Left renal cortex interstitium (tissue), 4 donors: ENCODE measurements at places on chromosomes 12 and 14.

DNA sequence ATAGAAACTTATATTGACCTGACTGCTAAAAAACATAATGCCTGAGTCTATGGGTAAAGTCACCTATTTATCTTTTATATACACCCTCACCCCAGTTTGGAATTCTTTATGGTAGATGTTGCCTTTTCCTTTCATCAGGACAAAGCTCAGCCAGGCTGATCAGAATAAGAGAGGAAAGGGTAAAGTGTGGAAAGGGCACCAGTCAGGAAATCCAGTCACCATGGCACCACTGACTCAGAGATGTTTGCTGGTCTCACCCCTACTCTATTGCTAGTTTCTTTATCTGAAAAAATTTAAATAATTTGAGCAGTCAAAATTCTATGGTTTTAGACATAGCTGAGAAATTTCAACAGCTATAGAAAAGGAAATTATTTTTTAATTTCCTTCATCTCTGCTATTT lies 49.2 kb upstream of the SSTR1 start:
- DNase-seq, result no peak

GRCh38 chr12:102481705-102482425 lies 1.5 kb upstream of the IGF1 start:
- DNase-seq, result no peak

DNA sequence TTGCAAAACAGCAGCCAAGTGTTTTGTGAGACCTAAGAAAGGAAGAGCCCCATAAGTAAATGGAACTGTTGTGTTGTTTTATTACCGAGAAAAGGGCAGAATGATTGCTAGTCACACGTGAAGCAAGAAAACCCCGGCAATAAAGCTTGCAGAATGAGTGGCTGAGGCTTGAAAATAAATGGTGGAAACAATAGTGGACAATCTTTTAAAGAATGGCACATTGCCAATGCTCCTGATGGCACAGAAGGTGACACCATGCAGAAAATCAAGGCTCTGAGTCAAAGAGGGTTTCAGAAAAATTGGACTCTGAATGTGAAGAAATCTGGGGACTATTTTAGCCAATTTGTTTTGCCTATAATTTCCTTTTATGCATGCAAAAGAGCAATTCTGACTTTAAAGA lies 4.0 kb upstream of the AQP2 start:
- no peak for DNase-seq

DNA sequence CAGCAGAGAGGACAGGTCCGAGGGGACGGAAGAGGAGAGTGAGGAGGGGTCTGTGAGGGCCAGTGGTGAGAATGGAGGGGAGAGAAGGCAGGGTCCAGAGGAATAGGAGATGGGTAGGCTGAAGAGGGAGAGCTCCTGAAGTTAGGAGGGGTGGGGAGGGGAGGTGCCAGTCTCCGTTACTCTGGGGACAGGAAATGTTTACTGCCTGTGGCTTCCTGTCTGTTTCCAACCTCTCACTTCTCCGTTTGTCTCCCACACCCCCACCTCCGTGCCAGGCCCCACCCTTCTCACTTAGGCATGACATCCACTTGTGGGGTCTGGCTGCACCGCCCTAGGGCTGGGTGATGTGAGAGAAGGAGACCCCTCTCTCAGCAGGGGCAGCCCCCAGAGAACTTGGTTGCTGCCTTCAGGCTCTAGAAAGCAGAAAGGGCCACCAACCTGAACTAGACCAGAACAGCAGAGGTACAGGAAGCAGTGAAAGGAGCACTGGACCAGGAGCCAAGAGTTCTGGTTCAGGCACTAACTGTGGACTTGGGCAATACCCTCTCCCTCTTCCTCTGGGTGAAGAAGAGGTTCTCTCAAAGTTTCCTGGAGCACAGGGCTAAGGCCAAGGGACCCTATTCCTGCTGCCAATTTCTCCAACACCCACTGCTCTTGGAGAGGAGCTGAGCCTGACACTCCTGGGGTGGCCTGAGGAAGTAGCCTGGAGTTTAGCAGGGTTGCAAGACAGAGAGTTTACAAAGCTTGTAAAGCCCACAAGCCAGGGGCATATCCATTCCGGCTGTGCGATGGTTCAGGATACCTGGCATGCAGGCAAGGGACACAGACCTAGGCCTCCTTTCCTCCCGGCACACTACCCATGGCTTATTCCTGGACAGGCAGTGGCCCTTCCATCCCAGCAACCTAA lies 5.5 kb downstream of the ITGA5 start:
- no peak for DNase-seq
